Adipocyte (in vitro differentiated cells): ENCODE measurements at places on chromosomes 5 and 9.

- DNase-seq: peak; percentile 65
Measured at GRCh38 chr5:141349917-141350619, at the start of gene PCDHGB1. Gene PCDHGB1 (plus strand): TSS chr5:141350099. CDS start chr5:141350261, 162 bp downstream.

- DNase-seq: no peak
Measured at GRCh38 chr5:73388740-73389139, 59.8 kb downstream of the FOXD1 start.

GRCh38 chr9:74303945-74304344 is 193.2 kb upstream of the RORB start:
- DNase-seq: no peak

DNA sequence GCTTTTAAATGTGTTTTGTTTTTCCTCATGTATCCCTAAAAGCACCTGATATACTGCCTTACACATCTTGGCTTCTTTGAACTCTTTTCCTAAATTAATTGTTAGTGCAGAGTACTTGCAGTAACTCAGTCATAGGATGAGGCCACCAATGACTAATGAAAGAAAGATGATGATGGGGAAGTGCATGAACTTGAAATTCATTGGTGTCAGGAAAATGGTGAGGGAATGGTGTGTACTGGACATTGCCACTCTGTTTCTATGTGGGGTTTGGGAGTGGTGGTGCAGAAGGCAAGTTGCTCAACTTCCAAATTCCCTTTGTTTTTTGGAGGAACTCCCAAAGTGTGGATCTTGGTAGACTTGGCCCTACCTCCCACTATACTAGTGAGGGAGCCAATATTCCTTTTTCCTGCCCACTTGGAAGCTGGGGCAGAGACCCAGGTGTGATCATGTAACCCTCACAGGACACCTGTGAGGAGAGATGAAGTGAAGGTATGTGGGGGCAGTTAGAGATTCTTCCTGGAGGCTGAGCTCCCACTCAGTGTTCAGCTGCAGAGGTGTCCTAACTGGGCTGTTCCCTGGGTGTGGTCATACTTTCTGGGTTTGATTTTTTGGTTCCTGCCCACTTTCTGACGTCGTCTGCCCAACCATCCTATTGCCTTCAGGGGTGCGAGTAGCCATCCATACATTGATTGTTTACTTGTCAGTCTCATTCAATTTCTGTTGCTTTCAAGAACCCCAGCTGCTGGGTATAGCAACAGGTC is 298.5 kb downstream of the MAST4 start:
- DNase-seq: no peak
